Left cardiac atrium (tissue), 4 donors: ENCODE measurements at places on chromosomes 16 and 17.

DNA sequence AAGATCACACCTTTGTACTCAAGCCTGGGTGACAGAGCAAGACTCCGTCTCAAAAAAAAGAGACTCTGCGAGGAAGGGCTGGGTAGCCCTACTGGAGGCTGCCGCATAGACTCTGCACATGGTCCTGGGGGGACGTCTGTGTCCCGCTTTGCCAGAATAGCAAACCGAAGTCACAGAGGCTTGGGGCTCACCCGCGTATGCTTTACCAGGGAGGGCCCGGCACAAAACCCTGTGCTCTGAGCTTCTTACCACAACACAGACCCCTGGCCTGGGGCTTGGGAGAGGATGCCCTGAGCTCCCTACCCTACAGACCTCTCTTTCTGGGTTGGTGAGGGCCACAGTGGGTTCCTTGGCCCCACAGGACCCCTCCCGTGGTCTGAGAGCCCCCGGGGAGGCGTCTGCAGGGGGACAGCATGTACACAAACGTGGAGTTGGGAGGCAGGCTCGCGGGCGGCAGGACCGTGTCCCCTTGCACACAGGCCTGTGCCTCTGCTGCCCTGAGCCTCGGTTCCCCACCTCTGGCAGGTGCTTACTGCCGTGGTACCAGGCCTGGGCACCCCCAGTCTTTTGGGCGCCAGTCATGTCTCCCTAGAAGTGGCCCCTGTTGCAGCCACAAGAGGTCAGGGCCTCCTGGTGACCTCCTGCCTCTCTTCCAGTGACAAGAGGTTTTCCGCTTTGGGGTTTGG lies 13.8 kb downstream of the CPNE7 start:
- peak; percentile 16 for DNase-seq

DNA sequence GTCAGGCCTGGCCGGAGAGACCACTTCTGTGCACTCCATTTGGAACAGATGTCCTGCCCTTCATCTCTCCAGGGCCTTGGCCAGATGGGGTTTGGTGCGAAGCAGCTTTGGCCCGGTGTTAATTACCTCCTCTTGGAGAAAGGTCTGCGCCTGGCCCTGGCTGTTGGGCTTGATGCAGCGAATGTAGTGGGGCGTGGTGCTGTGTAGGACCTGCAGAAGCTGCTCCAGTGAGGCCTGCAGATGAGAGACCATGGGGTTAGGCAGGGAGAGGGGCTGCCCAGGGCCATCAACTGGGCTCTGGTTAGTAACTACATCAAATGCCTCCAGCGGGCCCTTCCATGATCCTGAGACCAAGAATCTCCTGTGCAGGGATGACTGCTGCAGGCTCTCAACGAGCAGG lies 18.7 kb downstream of the ZNHIT3 start:
- no peak for DNase-seq

DNA sequence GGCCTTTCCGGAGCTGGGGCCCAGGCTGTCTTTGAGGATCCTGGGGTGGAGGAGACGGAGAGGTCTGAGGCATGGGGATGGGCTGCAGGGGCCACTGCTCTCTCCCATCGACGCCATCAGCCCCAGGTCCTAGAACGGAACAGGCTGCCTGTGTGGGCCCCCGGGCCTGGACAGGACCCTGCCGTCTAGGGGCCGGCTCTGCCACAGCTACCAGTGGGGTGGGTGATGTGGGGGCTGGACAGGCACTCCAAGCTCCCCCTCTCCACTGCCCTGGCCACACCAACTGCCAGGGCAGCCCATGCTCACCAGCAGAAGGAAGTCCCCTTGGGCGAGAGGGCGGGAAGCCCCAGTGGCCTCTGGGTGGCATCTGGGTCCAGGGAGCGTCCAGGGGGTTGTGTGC lies 37.8 kb downstream of the ENGASE start:
- no peak for DNase-seq

DNA sequence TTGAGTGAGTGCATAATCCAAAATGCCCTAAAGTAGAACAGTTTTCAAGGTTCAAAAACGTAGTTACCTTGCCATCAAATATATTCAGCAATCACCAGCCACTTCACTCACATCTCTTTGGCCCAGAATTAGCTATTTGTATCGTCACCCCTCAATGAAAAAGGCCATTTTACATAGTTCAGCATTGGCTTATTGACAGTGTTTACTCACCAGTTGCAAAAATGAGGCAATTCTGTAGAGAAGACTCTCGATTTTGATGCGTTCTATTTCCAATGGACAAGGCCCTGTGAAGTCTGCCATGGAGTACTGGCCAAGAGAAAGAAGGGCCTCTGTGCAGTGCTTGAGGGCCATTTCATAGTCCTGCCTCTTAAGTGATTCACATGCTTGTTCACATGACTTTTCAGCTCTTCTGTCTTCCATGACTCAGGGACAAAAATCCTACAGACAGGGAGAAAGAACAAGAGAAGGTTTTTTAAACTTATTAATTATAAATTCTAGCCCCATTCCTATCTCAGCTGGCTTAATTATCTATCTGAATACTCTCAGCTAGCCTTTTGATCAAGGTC lies 26.5 kb downstream of the HELZ start:
- DNase-seq: no peak

- DNase-seq: no peak
These were observed 26.3 kb downstream of the CEP112 start for GRCh38 chr17:66165537-66166123.

DNA sequence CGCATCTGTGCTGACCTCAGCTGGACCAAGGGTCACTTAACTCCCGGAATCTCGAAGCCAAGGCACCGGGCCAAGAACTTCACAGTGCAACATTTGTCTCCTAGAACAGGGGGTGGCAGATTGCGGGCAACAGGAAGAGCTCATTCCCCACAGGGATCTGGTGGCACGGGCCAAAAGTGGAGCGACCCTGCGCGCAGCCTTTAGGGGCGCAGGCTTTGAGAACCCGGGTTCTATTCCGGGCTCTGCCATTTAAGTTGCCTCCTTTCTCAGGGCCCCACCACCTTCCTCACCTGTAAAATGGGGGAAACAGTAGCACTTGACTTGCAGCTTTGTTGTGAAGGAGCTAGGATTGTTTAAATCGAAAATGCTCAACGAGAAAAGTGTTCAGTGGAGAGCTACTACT lies 651 bp downstream of the SHMT1 start:
- peak; percentile 74 for DNase-seq

DNA sequence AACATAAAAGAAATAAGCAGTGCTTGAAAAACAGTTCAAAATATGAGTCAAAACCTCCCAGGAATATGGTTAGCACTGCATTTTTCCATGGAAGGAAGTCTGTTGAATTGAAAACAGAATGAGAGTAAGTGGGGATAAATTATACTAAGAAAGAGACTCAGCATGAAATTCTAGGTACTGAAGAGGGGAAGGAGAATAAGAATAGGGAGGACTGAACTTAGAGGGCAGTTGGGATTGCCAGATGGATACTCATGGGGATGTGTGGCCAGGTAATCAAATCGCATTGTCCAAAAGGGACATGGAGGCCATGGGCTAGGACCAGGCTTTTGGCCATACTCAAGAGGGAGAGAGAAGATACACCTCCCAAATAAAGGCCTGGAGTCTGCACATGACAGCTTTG lies 247.9 kb downstream of the CDH13 start:
- DNase-seq: no peak

DNA sequence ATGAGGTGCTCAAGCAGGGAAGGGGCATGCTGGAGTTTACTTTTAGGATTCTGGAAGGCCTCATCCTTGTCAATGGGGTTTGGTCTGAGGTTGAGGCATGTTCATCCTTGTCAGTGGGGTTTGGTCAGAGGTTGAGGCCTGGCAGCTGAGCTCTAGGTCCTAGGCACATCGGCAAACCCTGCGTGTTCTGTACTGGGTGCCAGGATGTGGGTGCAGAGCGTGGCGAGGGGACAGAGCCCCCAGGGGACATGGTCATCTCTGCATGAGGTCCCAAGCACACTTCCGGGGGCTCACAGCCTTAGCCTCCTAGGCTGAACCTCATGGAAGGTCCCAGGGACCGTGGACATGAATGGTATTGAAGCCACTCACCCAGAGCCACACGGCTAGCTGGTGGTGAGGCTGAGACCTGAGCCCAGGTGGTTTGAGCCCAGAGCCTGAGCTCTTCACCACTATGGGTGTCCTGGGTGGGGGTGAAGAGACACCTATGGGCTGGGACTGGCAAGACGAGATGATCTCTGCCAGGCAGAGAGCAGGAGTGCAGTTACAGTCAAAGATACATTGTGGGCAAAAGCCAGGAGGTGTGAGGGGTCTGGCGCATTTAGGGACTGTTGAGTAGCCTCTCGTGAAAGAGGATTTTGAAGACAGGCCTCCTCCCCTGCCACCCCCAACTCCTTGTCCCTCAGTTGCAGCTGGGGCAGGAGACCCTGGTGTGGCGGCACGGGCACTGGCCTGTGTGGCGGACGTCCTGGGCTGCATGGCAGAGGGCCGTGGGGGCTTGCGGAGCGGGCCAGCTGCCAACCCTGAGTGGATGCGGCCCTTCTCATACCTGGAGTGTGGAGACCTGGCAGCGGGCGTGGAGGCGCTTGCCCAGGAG lies 19.3 kb downstream of the FCSK start:
- no peak for DNase-seq
